RPMI7951 (cell line): ENCODE measurements at places on chromosomes 1 and 21. TPM values are rescaled to one million over a fixed set of nuclear protein-coding genes. Genes with fewer than 3 reads are reported as not detected.
A peak's percentile ranks its signal among the peaks of the same experiment; 100 is the strongest.

Gene ZBTB40
- total RNA-seq, result 11.1 and 11.4 TPM in 2 replicates

Gene SYDE2
- total RNA-seq, result 0.78 and 1.2 TPM in 2 replicates

Gene MYBPH
- total RNA-seq, result 0.48 and 1.4 TPM in 2 replicates

Gene TMEM61
- not detected in 2 replicates for total RNA-seq

Gene OR2T35
- not detected in 2 replicates for total RNA-seq

Gene UQCRHL
- total RNA-seq, result 3.2 and 4.0 TPM in 2 replicates

Gene UBL4B
- total RNA-seq, result 0.24 TPM in 1 of 2 replicates, not detected in the other

Gene C1orf210
- not detected in 2 replicates for total RNA-seq

Gene PLD5
- not detected in 2 replicates for total RNA-seq

Gene S100A4
- total RNA-seq, result 836 and 954 TPM in 2 replicates

Gene RGS21
- not detected in 2 replicates for total RNA-seq

GRCh38 chr1:11320153-11320936 lies 47.3 kb downstream of the UBIAD1 start:
- DNase-seq, result no peak

- DNase-seq, result no peak
Measured at GRCh38 chr1:173294843-173295242, 87.7 kb upstream of the TNFSF4 start.

DNA sequence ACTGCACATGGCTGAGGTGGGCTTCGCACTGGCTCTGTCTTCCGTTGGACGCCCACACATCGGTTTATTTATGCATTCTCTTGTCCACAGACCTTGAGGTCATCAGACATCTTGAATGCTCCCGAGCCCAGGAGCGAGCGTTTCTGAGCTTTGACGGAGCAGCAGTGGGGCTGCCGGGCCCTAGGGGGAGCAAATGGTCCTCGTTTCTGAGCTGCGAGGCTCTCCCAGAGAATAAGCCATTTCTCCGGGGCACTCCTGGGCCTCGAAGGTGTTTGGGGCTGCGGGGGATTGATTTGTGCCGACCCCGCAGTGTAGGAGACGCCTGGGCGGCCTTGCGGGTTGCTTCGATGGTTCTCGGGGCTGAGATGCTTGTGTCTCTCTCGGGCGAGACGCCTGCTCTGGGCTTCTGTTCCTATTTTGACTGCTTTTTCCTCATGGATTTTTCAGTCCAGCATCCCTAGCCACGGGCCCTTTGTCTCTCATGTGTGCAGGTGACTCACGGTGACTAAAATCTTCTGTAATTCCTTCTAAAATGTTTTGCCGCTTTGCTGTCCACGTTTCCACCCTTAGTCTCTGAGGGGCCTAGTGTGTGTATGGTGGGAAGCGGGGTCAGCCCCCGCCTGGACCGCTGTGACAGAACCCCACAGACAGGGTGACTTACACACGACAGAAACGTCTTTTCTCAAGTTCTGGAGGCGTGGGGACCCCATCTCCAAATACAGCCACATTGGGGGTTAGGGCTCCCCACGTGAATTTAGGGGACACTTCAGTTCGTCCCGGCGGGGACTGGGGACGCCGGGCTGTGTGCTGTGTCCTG lies 62.1 kb downstream of the FAAP20 start:
- peak; percentile 65 for DNase-seq

DNA sequence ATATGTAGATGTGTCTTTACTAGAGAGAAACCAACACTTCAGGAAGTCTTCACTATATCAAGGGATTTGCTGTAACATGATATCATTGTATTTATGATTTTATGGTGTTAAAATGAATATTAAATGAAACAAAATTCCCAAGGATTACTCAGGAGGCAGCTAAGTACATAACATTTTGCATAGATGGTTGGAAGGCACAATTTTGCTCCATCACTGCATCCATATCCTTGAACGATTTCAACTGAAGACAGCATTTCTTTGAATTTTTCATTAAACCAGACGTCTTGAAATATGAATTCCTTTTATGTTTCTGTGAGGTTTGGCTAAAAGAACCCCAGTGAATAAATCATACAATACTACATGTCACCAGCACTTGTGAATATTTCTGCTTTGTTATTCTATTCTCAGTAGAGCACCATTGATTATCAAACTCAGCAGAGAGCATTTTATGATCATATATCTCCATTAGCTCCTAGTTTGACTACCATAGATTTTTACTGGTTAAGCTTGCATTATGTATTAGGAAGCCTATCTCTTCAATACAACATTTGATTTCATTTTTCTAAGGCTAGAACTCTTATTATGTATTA lies 37.3 kb downstream of the SPATA17 start:
- no peak for DNase-seq

GRCh38 chr1:94237291-94238226 lies at the start of gene ARHGAP29:
ARHGAP29 (minus strand) TSS chr1:94237584; CDS start chr1:94231611, 5,973 bp downstream.
- peak; percentile 77 for DNase-seq

- DNase-seq, result no peak
Measured at GRCh38 chr1:6027591-6027990, 18.1 kb upstream of the KCNAB2 start.

DNA sequence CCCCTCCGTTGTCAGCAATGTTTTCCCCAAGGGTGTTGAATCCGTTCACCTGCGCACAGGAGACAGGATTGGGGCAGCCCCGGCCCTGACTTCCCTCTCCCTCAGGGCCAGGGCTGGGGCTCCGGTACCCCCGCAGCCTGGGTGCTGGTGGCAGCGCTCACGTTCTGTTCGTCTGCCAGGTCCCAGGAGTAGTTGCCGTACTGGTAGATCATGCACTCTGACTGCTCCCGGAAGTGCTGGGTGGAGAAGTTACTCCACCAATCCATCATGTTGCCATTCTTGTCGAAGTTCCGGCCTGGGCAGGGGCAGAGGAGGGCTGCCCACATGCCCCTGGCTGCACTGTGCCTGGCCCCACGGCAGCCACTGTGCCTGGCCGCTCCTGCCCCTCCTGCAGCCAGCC lies 6.1 kb downstream of the PRXL2B start:
- DNase-seq, result no peak

GRCh38 chr21:46550116-46550941 lies 54.6 kb downstream of the S100B start:
- DNase-seq, result no peak

DNA sequence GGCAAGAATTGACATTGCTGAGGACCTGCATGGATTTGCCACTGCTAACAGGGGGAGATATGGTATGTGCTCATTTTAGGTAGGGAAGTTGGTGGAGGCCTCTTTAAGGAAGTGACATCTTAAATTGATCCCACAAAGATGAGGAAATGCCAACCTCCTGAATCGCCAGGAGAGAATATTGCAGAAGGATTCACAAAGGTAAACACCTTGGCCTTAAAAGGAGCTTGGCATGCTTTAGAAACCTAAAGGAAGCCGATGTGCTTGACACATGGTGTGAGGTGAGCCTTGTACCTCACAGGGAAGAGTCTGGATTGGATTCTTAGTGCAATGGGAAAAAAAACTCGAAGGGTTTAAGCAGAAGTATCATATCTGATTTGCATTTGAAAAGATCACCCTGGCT lies 470.5 kb upstream of the DAB1 start:
- DNase-seq, result no peak

DNA sequence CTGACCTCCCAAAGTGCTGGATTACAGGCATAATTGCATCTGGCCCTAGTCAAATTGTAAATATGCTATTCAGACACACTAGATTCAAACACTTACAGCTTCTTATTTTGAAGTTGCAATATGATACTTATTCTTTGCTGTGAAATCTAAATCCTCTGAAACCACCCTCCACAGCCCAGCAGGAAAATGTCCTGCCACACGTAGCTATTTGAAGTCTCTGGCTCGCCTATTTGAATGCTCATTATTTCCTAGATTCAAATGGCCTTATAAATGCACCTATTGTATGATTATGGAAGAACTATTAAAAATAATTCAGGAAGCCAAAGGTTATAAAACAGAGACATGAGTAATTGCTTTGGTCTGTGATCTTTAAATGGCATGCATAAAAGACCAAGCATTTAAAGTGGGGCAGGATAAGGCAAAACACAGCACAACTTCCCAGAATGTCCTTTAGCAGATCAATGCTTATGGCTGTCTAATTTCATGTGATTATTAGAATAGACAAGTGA lies 26.6 kb upstream of the FBXO28 start:
- no peak for DNase-seq

- no peak for DNase-seq
Measured at GRCh38 chr1:21397813-21398188, 42.1 kb upstream of the NBPF3 start.

- no peak for DNase-seq
Measured at GRCh38 chr1:29920784-29921183, 684.5 kb downstream of the PTPRU start.

DNA sequence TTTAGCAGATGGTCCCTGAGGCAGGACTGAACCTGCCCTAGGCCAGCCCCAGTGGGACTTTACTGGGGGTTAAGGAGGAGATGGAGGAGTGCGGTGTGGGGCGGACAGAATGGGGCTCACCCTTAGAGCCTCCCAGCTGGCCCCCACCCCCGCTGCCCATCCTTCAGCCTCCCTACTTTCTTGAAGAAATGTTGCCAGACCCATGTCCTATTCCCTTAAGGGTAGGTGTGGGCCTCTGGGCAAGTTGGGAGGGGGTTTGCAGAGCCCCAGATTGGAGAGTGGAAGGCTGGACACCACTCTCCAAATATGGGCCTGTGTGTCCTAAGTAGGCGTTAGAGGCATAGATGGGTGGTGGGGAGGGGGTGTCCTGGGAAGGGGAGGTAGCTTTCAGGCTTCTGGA lies 19.2 kb upstream of the EPS8L3 start:
- no peak for DNase-seq

DNA sequence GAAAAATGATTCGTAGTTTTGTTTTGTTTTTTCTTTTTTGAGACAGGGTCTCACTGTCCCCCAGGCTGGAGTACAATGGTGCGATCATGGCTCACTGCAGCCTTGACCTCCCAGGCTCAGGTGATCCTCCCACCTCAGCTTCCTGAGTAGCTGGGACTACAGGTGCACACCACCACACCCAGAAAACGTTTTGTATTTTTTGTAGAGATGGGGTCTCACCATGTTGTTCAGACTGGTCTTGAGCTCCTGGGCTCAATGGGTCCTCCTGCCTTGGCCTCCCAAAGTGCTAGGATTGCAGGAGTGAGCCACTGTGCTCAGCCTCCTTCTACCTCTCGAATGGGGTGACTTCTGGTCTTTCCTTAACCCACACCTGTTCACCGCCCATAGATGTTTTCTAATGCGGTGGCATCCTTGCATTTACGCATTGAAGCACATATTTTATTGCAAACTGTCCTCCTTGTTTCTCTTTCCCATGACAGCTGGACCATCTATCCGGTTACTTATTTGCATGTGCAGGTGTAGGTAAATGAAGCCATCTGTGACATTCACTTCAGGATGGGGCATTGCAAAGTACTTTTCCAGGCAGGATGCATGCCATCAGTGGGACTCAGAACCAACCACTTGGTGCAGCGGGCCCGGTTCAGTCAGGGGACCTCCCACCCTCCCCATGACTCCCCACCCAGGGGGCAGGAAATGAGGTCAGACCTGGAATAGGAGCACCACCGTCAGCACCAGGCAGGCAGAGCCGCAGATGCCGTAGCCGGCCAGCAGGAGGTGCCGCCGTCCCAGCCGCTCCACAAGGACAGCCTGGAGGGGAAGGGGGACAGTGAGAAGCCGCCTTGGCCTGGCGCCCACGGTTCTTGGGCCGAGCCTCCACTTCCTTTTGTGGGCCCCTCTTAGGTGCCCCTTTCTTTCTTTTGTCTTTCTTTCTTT lies 16.5 kb downstream of the SLC2A7 start:
- peak; percentile 39 for DNase-seq

GRCh38 chr1:199861020-199861795 lies 166.3 kb upstream of the NR5A2 start:
- DNase-seq, result no peak

- DNase-seq, result peak; percentile 24
Measured at GRCh38 chr21:44593598-44594405, 1.5 kb upstream of the KRTAP10-6 start.

DNA sequence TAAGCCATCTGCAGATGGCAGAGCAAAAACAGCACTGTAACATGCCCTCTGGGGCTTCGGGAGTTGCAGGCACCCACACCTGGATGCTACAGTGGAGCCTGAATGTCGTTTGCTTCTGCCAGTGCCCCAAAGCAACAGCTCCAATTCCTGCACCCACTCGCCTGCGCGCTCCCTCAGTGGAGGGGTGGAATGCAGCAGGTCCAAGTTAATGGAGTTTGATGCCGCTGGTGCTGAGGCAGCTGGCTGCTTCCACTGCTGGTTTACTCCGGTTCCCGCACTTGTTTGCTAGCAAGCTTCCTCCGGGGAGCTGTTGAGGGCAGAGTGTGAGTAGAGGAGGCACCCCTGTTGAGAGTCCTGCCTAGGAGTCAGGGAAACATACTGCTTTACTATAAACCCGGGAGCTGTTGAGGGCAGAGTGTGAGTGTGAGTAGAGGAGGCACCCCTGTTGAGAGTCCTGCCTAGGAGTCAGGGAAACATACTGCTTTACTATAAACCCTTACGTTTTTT lies 584.0 kb upstream of the TMPRSS15 start:
- no peak for DNase-seq

- DNase-seq, result no peak
Measured at GRCh38 chr1:21255943-21256320, 34.3 kb downstream of the ECE1 start.
